Fibroblast of villous mesenchyme (primary cell): ENCODE measurements at places on chromosomes 3 and 15. TPM values are rescaled to one million over a fixed set of nuclear protein-coding genes. Genes with fewer than 3 reads are reported as not detected.
A peak's percentile ranks its signal among the peaks of the same experiment; 100 is the strongest.

GOLGA6L7 gene
- total RNA-seq, result not detected in 2 replicates

ZMYND10 gene
- 0.97 and 1.3 TPM in 2 replicates for total RNA-seq

GRCh38 chr3:132311841-132312240, 5.4 kb upstream of the ACP3 start:
- no peak for DNase-seq

DNA sequence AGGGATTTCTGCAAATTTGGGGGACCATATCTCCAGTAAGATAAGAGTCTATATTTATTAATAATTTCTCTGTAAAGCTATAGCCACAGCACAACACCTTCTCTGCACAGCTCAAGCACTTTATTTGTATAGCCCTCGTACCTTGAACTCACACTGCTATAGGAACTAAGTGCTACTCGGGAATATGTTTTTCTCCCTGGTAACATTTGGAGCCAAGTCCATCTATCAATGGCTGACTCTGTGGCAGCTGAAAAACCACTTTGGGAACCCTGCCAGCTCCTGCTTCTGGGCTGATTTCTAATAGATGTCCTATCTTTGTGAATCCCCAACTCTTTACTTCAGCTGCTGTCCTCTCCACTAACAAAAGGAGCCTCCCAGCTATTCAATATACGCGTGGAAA, 298.5 kb downstream of the GBE1 start:
- DNase-seq, result no peak

GRCh38 chr15:101607108-101607507, 45.1 kb downstream of the TM2D3 start:
- DNase-seq, result no peak

DNA sequence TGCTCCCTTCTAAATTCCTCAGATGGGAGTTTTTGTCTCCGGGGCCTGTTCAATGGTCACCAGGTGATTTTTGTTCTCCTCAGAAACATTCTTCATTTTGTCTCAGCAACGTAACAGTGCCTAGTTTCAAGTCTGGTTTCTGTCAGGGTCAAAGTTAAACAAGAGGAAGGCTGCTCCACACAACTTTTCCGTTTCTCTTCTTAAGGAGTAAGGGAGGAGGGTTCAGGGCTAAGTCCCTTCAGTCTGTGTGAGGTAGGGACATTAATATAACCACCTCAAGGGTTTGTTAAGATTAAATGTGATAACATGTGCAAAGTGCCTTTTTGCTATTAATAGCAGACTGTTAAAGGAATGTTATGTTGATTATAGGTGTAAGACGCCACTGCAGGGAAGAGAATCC, 41.8 kb downstream of the HOMER2 start:
- DNase-seq, result no peak

GRCh38 chr15:48423342-48423741, 92.1 kb downstream of the DUT start:
- DNase-seq, result no peak

GRCh38 chr3:165521131-165521871, 315.9 kb downstream of the BCHE start:
- DNase-seq, result no peak

DNA sequence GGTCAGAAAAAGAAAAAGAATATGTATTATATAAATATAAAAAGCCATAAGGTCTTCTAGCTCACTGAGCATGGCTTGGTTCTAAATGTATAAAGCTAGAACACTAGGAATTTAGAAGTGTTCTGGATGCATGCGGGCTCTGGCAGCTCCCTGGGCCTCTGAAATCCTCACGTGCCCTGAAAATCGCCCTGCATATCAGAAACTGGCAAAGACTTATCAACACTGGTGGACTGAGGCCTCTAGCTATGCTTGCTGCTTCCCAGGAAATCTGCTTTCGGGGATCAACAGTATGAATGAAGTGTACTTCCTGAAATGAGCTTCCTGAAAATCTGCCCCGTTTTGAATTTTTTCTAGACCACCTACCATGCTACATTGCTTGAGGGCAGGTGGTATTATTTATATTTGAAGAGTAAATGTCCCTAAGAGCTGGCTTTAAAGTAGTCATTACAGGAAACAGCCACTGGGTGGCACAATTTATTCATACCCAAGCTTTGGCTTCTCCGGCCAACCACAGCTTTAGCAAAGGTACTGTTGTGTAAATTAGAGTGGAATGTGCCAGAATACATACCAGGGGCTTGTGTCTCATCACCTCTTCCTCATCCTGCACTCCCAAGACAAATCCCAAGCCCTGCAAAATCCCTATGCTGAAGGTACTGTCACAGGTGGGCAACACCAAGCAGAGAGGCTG, 17.7 kb downstream of the CRTAP start:
- peak; percentile 71 for DNase-seq
